ENCODE measurements at places on chromosomes 1 and 21.

GRCh38 chr1:52358851-52359497 is 7.0 kb downstream of the CC2D1B start:
- no peak for DNase-seq

DNA sequence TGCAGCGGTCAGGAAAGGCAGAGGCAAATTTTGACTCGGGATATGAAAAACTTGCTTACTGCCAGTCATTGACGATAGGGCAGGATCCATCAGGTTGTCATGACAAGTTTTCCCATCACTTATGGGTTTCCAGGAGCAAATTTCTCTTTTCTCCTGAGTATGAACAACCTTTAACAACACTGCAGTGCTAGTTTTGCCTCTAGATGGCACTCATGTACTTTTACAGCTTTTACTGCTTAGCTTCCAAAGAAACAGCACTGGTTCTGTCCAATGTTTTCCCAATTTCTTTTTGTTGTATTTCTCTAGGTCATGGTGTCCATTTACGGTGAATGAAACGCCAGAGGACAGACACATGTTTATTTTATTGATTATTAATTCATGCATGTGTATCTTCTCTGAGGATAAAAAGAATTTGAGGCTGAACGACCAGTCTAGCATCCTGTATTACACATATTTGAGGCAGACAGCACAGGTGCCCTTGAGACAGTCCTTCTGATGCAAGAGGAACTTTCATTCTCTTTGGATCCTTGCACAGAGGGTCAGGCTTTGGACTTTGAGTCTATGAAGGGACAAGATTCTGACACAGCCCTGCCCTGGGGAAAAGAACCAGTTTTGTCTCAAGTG is 112.3 kb upstream of the TRABD2B start:
- peak; percentile 74 for DNase-seq

GRCh38 chr21:28781602-28782276 is 210.9 kb downstream of the LTN1 start:
- DNase-seq: peak; percentile 61

DNA sequence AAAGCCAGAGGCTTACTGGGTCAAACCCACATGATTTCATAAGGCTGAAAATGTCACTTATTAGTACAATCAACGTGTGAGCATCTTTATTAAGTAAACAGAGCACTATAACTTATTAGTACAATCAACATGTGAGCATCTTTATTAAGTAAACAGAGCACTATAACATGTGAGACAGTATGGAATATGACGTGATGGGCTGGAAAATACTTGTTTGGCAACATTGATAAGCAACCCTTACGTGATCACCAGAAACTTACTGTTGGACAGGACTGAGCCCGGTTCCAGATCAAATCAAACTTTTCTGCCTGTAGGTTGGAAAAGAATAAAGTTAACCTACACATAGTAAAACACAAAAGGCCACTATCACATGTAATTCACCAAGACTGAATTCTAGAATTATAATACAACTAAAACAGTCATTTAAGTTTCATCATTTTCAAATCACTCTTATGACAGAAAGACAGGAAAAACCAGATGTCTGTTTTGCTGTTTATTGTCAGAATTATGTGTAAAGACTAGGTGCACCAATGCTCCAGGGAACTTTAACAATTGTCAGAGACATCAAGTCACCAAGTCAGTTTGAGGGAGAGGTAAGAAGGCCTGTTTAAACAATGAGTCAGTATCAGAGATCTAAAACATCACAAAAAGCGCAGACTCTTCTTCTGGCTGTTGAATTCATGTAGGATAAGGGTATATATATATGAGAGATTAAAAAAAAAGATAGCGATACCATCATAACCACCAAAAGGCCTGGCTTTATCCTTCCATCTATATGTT is 15.7 kb downstream of the ATPAF1 start:
- DNase-seq: no peak

DNA sequence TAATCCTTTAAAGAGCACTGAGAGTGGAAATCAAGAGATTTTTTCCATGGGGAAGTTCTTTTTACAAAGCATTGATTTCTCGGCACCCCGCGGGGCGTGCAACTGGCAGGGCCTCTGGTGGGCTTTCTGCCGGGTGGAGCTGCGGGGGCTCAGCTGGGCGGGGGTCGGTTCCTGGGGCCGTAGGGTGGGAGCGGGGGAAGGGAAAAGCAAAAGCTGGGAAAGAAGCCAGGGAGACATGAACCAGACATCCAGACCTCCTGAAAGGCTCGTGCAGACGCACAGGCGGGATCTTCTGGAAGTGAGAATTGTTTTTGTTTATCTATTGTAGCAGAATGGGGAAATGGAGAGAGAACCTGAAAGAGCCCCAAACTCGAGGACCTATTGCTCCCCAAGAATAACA is 235.2 kb downstream of the FAM72C start:
- DNase-seq: no peak

- no peak for DNase-seq
Measured at GRCh38 chr1:25834894-25835293, 15.1 kb downstream of the MTFR1L start.
